ENCODE measurements at places on chromosomes 11 and 22. TPM values are rescaled to one million over a fixed set of nuclear protein-coding genes. Genes with fewer than 3 reads are reported as not detected.

MMP12 gene
- 9.1 TPM for total RNA-seq

CD248 gene
- total RNA-seq: 2.6 TPM

ALDH3B1 gene
- total RNA-seq: 18.6 TPM

FADS1 gene
- 50.9 TPM for total RNA-seq

DDI1 gene
- total RNA-seq: not detected
